Thyroid gland (tissue), 4 donors: ENCODE measurements at places on chromosomes 5 and 9.

- no peak for DNase-seq
Measured at GRCh38 chr5:159802661-159803060, 113.6 kb upstream of the ADRA1B start.

GRCh38 chr9:78856144-78856543 lies 559.2 kb downstream of the PSAT1 start:
- DNase-seq = no peak

DNA sequence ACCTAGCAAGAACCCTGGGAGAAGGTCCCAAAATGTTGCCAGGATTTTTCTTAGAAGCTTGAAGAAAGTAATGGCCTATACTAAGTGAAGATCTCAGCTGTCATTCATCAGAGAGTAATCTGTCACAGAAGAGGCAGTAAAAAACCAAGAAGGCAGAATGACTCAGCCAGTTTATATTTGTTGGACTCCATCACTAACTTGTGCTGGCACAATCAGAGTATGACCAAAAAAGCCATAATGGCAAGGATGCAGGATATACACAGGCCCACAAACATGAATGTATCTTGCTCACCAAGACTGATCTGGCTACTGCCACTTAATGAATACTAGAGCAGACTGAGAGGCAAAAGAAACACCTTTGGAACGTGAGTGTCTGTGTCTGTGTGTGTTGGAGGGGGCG lies 104.0 kb upstream of the POU5F2 start:
- no peak for DNase-seq

DNA sequence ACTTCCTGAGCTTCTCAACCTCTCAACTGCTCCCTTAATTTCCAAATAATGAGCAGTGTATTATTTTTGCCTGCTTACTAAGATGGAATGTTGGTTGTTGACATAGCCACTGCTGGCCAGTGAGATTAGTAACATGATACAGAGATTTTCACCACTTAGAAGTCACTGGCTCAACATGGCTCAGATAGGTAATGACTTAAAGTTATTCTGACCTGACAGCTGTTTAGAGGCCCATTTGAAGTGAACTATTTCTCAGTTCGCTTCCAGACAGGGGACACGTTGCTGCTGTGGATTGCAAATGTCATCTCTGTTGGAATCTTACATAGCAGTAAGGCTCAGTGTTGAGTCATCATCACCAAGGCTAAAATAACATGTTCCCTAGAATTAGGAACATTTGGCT lies 490.2 kb downstream of the TLE4 start:
- DNase-seq = peak; percentile 1

DNA sequence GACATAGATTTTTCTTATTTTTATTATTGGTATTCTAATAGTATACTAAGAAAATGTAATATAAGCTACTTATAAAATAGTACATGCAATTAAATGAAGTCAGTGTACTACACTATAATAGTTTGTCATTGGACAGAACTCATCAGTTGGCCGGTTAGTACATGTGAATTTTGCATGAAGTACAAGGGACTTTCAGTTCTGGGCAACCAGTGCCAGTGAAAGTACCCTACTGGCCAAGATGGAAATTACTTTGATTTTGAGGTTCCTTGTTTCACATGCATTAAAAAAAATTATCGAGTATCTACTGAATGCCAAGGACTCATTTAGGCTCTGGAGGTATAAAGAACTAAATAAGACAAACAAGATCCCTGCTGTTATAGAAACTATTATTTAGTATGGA lies 213.4 kb upstream of the ELL2 start:
- no peak for DNase-seq

DNA sequence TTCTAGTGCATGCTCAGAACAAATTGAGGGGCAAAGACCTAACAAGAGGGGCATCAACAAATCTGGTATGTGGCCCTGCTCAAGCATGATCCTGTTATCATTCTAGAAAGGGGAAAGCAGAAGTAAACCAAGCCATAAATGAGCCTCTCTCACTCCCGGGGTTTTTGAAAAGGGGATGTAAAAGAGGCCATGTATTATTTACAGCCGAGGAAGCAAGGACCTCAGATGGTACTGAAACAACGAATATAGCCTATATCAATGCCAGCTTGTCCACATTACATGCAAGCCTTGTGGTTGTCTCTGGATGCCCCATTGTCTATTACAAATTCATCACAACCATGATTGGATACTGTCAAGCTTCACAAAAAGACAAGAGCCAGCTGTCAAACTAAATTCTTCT lies 211.3 kb downstream of the DCP2 start:
- no peak for DNase-seq

DNA sequence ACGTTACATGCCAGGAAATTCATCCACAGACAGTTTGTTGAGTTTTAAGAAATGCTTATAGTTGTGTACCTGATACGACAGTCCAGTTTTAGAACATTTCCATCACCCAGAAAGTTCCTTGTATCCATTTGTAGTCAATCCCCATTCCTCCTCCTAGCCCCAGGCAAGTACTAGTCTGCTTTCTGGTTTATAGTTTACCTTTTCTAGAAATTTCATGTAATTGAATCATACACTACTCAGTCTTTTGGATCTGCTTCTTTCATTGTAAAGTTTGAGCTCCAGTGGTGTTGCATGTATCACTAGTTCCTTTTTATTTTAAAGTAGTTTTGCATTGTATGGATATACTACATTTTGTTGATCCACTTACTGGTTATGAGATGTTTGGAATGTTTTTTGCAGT lies 291.2 kb downstream of the AOPEP start:
- no peak for DNase-seq

DNA sequence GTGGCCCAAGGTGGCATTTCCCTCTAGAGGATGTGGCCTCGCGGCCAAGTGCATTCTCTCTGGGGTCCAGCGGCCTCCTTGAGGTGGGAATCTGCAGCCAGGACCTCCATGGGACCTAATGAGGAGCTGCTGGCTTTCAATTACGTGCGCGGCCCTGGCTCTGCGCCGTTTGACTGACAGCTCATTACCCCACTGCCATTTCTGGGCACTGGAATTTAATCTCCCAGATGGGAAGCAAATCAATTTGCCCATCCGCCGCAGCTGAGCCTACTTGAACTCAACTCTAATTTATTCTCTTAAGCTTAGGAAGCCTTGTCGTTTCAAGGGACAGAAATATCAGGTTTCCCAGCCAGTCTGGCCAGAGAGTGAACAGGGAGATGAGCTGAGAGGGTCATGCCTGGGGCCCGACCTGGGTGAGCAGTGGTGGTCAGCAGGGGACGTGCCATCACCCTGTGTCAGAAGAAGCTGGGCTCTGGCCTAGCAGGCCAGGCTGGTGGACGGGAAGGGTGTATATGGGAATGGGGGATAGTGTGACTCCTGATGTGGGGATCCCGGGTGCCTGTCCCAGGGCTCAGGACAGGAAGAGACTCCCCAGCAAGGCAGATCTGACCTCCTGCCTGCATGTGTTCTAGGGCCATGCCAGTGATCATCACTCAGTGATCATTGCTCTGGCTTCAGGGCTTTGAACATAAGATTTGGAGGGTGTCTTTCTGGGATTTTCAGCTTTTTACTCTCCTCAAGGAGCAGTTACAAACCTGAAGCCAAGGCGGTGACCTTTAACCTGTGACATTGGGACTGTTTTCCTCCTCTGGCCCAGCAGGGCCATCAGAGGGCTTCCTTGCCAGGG lies 69.7 kb downstream of the MACROH2A1 start:
- DNase-seq = no peak

DNA sequence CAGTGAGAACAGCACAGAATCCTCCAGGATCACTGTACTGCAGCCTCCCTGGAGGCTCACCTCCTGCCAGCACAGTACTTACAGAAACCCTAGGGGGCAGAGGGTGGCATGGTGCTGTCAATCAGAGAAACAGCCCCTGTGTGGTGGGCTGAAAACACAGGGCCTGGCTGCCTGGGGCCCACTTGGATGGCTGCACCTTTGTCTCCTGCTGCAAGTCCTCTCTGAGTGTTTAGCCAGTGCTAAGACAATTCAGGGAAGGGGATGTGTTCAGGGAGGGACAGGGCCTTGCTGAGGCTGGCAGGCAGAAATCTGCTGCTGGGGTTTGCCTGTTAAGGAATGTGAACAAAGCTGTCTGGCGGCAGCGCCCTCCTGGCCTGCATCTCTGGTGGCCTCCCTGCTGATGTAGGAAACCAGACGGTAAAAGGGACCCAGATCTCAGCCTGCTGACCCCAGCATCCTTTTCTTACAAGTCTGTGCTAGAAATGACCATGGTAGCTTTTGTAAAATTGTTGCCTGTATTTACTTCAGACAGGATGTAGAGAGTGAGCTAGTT lies 39.5 kb downstream of the PRRC2B start:
- DNase-seq = no peak
